ENCODE measurements at places on chromosomes 6 and 20. TPM values are rescaled to one million over a fixed set of nuclear protein-coding genes. Genes with fewer than 3 reads are reported as not detected.

Gene DNAH8
- total RNA-seq: not detected

Gene FAM217A
- not detected for total RNA-seq

DNA sequence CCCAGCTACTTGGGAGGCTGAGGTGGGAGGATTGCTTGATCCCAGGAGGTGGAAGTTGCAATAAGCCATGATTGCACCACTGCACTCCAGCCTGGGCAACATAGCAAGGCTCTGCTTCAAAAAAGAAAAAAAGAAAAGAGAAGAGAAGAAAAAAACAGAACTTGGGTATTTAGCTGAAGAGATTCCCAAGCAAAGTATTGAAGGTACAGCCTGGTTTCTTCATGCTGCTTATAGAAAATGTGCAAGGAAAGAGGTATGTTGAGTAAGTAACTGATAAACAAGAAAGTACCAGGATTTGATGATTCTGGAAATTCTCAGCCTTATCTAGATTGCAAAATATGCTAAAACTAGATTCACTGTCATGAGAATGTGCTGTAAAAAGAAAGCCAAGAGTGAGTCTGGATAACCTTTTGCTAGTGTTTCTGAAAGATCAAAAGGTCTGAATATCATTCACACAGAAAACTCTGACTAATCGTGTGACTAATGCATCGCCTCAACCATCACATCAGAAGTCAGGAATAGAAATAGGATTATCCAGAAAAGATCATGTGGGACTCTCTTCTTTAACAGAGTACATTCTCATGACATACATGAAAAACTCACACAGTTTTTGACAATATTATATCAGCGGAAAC, 32.4 kb upstream of the NOP56 start:
- DNase-seq: peak; percentile 68

DNA sequence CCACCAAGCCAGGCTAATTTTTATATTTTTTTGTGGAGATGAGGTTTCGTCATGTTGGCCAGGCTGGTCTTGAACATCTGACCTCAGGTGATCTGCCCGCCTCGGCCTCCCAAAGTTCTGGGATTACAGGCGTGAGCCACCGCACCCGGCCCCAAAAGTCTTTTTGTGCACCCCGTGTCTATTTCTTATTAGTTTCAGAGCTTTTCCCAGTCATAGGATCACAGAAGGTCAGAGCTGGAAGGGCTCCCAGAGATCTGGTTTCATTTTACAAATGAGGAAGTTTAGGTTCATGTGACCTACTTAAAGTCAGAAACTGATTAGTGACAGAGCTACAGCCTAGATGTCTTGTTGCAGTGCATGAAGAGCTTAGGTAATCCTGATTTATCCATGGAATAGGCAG, 1.6 kb upstream of the OGFRL1 start:
- DNase-seq: no peak

DNA sequence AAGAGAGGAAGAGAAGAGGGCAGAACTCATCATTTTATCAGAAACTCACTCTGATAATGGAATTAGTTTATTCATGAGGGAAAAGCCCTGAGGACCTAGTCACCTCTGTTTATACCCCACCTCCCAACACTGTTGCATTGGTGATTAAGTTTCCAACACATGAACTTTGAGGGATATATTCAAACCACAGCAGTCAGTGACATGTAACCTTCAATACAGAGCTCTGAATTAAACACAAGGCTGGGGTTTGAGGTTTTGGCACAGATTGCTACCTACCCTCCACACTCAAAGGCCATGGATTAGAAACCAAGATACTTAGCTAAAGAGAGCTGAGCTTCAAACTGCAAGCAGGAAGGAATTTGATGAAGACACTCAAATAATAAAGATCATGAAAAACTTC, 48.5 kb upstream of the MOCS1 start:
- no peak for DNase-seq
